ENCODE measurements at places on chromosomes 3 and 15.

DNA sequence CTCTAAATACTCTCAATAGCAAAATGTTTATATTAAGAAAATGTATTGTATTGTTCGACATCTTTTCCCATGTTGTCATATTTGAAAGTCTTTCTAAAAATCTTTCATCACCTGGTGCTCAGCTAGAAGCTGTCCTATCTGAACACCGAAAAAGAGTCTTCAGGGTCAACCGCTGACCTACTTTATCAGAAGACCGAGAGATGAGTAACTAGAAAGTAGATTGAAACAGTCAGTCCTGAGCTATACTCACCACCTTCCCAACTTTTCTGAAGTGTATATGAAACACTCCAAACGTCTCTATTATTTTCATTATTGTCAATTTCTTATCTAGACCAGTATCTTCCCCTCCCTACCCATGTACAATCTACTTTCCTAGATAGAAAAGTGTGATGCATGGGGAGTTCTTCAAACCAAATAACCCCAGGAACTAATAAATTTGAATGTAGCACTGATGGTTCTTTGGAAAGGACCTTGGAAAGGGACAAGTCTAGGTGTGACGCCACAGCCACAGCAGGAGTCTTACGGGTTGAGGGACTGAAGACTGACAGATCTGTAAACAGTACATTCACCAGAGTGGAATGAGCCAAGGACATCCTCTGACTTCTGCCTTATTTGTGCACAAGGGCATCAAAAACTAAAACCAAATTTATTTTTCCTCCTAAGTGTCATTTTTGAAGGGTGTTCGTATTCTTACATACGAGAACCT is 58.6 kb downstream of the TMOD3 start:
- no peak for DNase-seq

- DNase-seq = no peak
Measured at GRCh38 chr3:87227835-87228144, 681 bp downstream of the CHMP2B start.

DNA sequence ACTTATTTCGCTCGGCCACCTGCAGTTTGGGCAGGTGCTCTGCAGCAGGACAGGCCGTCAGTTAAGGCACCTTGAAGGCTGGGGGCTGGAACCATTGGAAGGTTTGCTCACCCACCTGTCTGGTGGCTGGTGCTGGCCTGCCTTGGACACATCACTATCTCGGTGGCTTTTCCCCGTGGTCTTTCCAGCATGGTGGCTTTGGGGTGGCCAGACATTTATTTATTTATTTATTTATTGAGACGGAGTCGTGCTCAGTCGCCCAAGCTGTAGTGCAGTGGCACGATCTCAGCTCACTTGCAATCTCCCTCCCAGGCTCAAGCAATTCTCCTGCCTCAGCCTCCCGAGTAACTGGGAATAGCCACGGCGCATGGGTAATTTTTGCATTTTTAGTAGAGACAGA is 11.7 kb downstream of the ISG20 start:
- no peak for DNase-seq

GRCh38 chr3:151209654-151210053 is 6.6 kb upstream of the GPR171 start:
- DNase-seq = no peak

- DNase-seq = no peak
Measured at GRCh38 chr3:149489060-149489690, 14.7 kb downstream of the TM4SF4 start.

DNA sequence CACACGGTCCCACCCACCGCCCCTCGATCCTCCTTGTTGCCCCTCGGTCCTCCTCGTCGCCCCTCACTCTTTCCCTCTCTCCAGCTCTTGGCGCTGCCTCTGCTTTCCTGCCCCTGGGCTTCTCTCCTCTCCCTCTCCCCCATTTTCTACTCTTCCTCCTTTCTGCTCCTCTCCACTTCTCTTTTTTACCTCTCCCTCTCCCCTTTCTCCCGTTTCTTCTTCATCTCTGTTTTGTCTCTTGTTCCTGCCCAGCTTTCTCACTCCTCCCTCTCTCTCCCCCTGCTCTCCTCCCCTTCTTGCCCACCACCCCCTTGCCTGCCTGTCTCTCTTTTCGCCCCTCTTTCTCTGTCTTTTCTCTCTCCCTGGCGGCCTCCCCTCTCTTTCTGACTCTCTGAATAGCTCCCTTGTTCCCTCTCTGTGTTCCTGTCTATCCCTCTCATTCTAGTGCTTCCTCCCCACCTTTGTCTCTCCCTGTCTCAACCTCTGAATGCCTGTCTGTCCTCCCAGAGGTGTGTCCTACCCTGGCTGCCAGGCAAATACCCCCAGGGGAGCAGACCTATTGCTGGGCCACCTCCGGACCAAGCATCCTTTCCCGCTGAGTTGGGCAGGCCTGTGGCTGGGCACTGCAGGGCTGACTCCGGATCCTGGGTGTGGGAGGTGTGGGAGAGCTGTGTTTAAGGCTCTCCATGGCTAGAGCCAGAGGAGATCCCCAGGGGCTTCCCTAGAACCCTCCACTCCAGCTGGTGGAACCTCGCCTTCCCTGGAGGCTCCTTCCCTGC is 41.0 kb downstream of the EPHB3 start:
- no peak for DNase-seq

DNA sequence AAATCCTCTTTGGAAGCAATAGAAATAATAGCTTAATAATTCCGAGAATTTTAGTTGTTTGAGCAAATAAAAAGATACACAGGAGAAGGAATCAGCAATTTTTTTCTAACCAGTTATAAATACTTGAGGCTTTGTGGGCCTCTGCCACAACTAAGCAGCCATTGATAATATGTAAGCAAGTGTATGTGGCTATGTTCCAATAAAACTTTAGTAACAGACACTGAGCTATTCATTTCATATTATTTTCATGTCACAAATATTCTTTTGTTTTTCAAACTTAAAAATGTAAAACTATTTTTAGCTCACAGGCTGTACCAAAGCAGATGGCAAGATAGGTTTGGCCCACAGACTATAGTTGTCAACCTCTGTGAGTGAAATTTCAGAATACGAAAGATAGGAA is 85.7 kb downstream of the MSL2 start:
- no peak for DNase-seq

DNA sequence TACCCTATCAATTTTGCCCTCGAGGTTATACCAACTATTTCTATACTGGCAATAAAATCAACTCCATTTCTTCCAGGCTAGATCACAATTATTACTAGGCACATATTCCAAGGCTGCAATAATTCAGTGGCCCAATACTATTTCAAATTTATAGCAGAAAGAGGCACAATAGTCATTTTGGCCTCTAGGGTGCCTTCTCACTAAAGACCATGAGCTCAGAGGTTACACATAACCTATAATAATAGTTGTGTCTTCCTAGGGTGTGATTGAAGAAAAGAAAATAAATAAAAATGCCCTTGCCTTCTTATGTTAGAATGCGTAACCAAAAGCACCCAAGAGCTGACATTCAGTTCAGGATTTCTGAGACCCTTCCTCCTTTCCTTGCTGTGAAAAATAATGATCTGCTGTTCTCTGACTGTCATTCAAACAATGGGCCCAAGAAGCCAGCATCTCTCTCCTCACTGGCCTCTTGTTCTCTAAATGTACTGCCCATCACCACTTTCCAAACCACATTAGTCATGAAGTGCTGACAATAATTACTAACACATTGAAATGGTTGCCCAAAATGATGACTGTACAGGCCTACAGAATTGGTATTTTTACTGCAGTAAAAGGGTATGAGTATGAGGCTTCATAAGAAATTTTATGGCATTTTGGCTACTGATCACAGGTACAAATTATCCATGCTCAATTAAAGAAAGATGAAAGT is 244.8 kb downstream of the LRRN1 start:
- no peak for DNase-seq

GRCh38 chr3:12560505-12561190 is 3.8 kb downstream of the MKRN2 start:
- no peak for DNase-seq

Measured in substantia nigra (tissue), 51 donors.